ENCODE measurements at places on chromosomes 7 and 10.

DNA sequence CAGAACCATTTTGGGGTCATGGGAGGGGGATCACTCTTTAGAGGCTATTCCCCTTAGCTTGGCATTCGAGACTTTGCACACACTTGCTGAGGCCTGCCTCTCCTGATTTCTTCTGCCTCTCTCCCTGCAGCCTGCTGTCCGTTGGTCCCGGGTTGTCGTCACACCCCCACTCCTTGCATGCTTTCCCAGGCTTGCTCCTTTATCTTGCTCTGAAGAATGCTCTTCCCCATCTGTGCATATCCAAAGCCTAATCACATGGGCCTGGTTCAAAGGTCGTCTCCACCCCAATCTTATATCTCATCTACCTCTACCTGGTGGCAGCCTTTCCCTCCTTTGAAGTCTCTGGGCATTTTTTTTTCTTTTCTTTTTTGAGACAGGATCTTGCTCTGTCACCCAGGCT is 24.3 kb upstream of the EMX2 start:
- no peak for DNase-seq

DNA sequence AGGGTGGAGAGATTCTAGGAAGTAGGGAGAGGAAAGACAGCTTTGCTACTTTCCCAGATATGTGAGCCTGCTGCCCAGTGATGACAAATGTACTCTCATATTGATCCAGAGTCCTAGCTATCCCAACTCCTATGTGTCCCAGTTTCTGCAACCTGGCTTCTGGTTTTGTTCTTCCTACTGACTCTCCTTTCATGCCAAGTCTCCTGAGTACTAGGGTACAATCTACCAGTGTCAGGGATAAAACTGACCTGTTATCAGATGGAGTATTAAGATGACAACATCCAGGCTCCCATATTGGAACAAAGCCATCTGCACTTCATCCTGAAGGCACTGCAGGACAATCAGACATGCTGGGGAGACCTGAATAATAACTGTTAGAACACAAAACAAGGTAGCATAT is 233.7 kb upstream of the PHYHIPL start:
- DNase-seq = no peak

- DNase-seq = no peak
These were observed 152.0 kb downstream of the PLPP4 start for GRCh38 chr10:120609006-120609405.

- no peak for DNase-seq
These were observed 28.6 kb downstream of the ST7 start for GRCh38 chr7:116981939-116982338.

DNA sequence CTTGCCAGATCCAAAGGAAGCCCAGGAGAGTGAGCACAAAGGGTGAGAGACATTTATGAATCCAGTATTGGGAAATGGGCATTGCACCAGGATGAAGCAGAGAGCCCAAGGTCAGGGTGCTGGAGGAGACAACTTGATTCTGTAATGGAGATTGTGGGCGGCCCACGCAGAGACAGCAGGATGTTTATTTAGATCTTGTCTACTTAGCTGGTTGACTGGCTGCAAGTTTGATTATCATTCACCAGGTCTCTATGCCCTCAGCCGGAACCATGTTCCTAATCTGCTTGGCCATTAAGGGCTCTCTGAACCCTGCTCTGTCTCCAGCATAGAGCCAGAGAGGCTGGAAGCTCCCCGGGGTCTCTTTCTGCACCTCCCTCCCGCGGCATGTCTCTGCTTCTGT is 188.7 kb downstream of the PLXNA4 start:
- no peak for DNase-seq

DNA sequence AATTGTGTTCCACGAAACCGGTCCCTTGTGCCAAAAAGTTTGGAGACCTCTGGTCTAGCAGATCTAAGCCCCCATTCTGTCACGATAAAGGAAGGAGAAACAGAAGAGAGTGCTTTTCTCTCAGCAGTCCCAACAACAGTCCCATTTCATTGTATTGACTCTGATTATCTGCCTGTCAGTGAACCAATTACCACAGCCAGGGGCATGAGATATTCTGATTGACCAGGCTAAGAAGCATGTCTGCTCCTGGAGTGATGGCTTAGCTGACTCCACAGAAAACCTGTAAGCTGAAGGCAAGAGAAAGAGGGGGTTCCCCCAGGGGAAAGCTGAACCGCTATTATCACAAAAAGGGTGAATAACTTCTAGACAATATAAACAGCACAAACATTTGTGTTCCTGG is 765.4 kb downstream of the SORCS1 start:
- no peak for DNase-seq

DNA sequence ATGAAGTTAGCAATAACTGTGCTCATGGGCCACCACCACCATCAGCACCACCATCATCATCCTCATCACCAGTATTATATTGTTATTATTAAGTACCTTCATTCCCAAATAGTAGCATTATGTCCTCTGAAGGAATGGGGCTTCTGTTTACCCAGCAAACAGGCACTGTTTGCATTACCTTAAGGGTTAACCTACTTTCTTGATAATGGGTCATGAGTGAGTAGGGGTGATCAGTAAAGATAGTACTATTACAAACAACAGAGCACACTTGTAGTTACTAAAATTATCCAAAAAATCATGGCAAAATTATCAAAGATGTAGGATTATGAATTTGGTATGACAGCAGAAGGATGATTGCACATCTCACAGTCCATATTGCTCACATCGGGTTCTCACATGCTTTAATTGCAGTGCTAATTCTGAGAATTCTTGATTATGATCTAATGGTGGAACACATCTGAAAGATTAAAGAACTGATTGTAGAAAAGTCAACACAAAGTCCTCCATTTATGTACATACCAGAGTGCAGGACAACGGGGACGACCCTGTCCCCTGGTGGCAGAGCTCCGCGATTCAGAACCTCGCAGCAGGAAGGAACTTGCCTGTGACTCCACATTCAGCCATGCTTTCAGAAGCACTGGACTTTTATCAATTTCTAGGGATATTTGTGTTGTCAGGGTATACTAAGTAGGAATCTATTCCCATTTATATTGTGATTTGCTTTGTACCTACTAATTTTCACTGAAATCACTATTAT is 31.0 kb downstream of the PDE1C start:
- DNase-seq = no peak

DNA sequence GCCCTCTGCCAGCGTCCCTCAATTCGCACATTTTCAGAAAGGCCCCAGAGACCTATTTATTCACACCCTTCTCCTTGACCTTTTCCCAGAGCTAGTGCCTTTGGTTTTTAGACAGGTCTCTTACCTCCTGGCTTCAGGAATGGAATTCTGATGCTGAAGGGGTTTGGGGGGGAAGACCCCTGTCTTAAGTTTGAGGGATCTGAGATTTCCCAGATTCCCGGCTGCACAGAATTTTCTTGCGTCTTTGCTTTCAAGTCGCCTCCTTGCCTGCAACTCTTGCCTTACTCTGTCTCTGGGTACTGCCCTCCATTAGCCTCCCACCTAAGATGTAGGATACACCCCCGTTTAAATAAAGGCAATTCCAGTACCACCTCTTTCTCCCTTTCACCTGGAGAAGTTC is 1.9 kb downstream of the GATA3 start:
- no peak for DNase-seq

- DNase-seq = no peak
These were observed 23.0 kb upstream of the C7orf33 start for GRCh38 chr7:148567524-148567923.

DNA sequence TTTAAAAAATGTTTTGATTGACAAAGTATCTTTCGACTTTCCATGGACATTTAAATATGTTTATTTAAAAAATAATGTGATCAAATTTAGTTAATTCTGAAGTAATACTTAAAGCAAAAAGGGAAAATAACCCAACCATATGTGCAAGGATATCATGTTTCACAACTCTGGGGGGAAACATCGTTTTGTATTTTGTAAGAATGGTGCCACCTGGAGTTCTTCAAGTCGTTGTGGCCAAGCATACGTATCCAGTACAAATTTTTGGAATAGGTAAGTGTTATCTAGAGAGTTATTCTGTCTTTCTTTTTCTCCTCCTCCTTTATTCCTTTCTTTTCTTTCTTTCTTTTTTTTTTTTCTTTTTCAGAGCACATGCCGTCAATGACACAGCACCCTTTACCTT is 176.2 kb upstream of the CSTF2T start:
- no peak for DNase-seq

- no peak for DNase-seq
These were observed 568 bp downstream of the PRSS2 start for GRCh38 chr7:142771353-142771723.

GRCh38 chr7:148434181-148434757 is 156.3 kb upstream of the C7orf33 start:
- no peak for DNase-seq

GRCh38 chr7:27160546-27161213 is 4.2 kb upstream of the HOXA7 start:
- peak; percentile 92 for DNase-seq

- DNase-seq = no peak
These were observed 2.6 kb upstream of the ZNF438 start for GRCh38 chr10:31034098-31034909.

DNA sequence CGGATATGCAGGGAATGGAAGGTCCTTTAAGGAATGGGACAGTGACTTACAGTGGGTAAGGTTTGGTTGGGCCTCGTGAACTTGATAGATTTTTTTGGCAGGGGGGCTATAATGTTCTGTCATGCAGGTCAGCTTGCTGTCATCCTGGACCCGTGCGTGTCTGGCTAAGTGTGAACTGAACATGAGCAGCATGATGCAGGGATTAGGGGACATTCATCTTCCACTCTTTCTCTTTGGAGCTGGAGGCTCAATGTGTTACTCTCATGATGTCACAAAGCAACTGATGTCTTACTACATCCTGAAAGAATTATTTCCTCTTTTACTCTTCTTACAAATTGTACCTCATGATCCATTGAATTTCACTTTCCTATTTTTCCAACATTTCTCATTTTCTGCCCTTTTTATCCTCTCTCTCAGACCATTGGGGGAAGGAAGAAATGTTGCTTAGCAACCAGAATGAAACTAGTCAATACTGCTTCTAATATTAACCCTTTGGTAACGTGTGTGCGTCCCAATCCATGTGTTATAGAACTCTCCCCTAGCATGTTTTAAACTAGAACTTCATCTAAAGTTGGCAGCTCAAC is 549.1 kb downstream of the LRMDA start:
- DNase-seq = no peak

- no peak for DNase-seq
These were observed 30.6 kb upstream of the PRKCQ start for GRCh38 chr10:6610647-6611046.

- DNase-seq = no peak
These were observed 11.2 kb downstream of the MXI1 start for GRCh38 chr10:110218632-110219031.

- no peak for DNase-seq
These were observed 6.8 kb downstream of the TET1 start for GRCh38 chr10:68566955-68567354.

- DNase-seq = no peak
These were observed 15.1 kb downstream of the STEAP4 start for GRCh38 chr7:88291398-88292173.

DNA sequence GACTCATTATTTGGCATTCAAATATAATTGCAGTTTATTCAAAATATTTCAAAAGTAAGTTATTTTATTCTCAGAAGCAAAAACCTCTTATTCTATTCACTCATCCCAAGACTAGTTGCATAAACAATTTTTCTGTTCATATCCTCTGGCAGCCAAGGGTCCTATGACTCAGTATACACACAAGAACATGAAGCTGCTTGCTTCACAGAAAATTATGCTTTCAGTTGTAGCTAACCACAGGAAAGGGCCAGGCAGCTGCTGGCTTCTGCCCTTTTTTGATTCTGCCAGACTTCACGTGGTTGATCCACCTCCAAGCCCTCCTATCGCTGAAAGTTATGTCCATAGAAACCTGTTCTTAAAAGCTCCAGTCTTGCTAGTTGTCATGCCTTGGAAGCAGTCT is 108.8 kb downstream of the ABCA13 start:
- DNase-seq = no peak

GRCh38 chr10:78937393-78937792 is 131.4 kb upstream of the ZMIZ1 start:
- no peak for DNase-seq

GRCh38 chr10:107546284-107546683 is 381.8 kb upstream of the SORCS1 start:
- DNase-seq = no peak

DNA sequence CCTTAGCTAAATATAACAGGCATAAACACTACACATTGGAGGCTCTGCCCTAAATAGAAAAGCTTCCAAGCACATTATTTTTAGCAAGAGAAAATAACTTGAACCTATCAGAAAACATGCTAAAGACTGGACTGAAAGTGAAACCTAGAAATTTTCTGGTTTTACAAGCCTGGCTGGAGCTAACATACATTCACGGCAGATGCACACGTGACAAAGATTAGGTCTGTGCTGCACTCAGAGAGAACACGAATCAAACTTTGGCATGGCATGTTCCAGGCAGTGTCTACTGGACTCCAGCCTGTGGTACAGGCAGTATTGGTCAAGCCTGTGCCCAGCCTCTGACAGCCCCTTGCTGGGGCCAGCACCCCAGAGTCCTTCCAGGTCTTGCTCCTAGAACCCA is 94.1 kb upstream of the PCBD1 start:
- no peak for DNase-seq

GRCh38 chr10:124006526-124006925 is 86.9 kb downstream of the CHST15 start:
- no peak for DNase-seq
